ENCODE measurements at places on chromosomes 2 and 18.

GRCh38 chr2:96873651-96874096 lies 3.8 kb upstream of the SEMA4C start:
- no peak for DNase-seq

DNA sequence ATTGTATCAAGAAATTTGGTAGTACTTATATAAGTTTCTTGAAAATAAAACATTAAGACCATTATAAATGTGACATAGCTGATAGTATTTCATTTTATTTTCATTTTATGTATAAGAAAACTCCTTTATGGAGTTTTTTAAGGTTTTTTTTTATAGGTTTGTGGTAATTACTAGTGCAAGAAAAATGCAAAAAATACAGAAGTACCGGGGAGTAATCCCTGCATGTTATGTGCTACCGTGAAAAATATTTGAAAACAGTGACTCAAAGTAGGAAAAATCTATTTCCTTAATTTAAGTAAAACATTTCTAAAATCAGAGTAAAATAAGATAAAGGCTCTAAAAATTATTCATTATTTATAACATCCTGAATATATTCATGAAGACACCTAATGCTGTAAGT lies 21.6 kb downstream of the ZSWIM2 start:
- DNase-seq: no peak

DNA sequence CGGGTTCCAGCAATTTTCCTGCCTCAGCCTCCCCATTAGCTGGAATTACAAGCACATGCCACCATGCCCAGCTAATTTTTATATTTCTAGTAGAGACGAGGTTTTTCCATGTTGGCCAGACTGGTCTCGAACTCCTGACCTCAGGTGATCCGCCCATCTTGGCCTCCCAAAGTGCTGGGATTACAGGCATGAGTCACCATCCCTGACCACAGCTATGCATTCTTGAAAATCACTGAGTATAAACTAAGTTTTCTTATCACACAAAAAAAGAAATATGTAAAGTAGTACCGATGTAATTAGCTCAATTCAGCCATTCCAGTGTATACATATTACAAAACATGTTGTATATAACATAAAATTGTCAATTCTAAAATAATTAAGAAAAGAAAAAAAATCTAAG lies 232.7 kb downstream of the MBD2 start:
- no peak for DNase-seq

DNA sequence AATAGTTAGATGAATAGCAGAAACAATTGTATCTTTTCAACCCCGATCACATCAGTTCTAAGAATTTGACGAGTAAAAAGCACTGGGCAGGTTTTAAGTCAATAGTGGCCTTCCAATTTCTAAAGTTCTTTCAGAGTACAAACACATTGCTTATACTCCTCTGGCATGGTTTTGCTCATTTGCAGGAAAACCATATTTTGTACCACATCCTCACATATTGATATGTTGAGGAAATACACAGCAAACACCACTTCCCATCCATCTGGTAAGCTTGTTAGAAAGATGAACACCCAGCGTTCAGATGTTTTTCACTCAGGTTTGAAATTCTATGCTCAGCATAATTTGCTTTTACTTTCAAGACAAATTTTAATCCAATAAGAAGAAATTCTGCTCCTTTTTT lies 344.6 kb upstream of the ACVR2A start:
- no peak for DNase-seq

GRCh38 chr18:24427484-24427883 lies 1.0 kb downstream of the IMPACT start:
- no peak for DNase-seq

DNA sequence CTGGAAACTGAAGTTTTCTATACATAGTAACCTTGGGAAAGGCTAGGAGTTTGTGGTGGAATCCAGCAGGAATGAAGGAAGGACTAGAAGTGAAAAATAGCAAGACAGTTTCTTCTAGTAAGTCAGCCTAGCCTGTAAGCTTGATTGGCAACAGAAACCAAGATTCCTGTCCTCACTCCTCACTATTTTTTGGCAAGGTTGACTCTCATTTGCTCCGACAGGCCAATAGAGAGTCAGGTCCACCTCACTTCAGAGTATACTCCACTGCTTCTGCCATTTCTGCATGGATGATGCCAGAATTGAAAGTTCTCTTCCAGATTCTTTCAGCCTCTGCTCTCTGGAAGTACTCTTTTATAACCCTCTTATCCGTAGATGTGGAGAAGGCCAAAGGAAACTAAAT lies 352.4 kb downstream of the ZNF516 start:
- DNase-seq: no peak

GRCh38 chr2:225456619-225457260 lies 57.2 kb downstream of the NYAP2 start:
- no peak for DNase-seq

- no peak for DNase-seq
Measured at GRCh38 chr2:71747559-71747958, 294.2 kb downstream of the DYSF start.

DNA sequence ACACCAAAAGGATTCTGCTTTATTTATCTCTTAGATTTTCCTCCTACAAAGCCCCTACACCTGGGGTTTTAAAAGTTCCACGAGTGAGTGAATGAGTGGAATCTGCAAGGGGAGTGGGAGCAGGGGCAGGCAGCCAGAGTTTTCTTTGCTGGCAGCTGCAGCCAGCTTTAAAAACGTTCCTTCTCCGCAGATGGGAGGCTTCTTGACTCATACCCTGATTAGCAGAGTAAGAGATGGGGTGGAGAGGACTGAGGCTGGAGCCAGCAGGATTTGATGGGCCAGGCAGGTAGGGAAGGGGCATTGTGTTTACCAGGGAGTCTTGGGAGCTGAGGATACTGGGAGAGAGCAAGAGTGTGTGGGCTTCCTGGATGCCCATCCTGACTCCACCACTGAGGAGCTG lies 99.6 kb upstream of the TNP1 start:
- DNase-seq: no peak

GRCh38 chr2:137047369-137047768 lies 282.0 kb downstream of the THSD7B start:
- DNase-seq: no peak

DNA sequence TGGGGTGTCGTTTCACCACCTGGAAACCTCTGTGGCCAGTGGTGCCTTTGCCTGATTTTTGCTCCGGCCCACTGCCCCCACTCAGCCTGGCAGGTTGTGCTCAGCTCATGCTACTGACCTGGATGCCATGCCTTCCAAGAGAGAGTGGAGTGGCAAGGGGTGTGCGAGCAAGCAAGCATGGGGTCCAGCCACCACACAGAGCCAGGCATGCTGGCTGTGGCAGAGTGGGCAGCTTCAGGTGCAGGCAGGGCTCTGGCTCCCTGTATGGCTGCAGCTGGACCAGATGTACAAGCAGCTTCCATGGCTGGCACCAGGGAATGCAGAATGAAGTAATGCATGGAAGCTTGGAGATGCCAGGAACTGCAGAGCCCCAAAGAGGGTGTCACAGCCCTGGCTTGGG lies 620.5 kb upstream of the SETBP1 start:
- DNase-seq: no peak

DNA sequence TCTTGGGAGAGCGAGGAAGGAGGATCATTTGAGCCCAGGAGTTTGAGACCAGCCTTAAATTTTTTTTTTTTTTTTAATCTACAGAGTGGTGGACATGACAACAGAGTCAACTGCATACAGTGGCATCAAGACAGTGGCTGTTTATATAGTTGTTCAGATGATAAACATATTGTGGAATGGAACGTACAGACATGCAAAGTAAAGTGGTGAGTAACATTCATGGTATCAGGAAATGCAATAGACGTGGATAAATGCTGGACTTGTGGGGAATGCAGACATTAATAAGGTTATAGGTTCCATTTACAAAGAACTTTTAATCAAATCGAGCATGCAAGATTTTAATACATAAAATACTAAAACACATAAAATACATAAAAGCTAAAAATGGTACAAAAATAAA lies 11.9 kb downstream of the WDR43 start:
- DNase-seq: no peak

DNA sequence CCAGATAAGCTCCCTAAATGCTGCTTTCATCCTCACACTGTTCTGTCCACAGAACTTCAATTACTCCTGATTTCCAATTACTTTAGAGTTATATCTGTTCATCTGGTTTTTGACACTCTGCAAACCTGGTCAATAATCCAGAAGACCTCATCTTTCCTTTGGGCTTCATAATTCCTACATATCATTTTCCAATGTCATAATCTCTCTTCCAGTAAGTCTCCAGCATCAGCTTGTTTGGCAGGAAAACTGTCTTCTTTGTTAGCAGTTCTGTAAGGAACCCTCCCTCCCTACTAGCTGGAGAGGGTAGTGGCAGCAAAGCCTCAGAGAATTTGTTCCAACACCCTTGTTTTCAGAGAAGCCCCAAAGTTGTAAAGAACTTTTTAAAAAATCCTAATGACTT lies 11.9 kb upstream of the SLC14A1 start:
- DNase-seq: no peak

GRCh38 chr18:76967721-76968472 lies 145.5 kb downstream of the ZNF236 start:
- no peak for DNase-seq

DNA sequence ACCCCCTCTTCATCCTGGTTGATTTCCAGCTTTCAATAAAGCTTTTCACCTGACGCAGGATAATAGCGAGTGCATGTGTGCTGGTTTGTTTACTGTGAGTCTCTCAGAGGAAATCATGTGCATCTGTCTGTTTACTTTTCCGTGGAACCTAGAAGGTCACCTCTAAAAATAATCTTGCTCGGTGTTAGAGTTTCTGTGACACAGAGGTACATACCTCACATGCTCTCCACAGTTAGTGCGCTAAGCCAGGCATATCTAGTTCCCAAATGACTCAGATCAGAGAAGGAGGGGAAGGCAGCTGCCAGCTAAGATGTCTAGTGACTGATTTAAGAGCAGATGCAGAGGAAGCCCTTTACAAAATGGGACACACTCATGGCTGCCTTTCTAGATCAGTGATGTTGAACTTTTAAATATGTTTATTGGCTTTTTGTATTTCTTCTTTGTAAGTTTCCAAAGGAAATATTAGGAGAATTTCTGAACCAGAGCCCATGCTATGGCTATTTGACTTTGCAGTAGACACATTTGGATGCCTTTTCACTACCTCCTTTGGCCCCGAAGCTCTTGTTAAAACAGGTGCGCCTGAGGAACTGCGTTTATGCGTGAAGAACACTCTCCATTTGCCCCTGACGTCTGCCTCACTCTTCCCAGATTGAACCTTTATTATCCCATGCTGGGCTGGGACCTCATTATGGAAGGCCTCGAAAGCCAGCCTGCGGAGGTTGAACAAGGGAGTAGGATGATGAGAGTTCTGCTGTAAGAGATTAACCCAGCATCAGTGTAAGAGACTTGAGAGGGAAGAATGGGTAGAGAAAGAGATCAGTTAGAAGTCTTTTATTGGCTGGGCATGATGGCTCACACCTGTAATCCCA lies 145.6 kb downstream of the FAM161A start:
- no peak for DNase-seq

- DNase-seq: no peak
Measured at GRCh38 chr18:69787825-69788547, 159.7 kb downstream of the CD226 start.

DNA sequence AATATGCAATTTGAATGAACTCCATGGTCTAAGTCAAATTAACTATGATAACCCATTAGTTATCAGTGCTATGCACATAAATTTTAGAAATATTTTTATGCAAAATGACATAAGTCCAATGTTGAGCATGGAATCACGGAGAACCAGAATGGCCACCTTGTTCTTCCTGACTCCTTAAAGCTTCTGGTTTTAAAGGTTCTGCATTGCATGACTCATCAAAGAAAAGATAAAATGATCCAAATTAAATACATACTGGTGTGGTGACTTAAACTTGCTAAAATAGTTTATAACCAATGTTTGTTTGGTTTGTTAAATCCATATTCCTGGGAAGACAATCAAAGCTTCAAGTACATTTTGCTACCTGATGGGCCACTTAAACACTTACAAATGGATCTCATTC lies 1146.9 kb upstream of the NRXN1 start:
- DNase-seq: no peak

DNA sequence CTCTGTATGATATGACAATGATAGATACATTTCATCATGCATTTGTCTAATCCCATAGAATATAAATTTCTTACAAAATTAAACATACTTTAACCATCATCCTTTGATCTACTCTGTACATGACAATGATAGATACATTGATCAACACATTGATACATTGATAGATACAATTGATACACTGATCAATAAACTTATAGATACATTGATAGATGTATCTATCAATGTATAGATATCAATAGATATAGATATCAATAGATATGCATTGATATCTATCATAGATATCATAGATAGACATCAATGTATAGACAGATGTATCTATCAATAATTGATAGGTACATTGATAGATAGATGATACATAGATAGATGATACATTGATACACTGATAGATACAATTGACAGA lies 105.4 kb downstream of the DYM start:
- no peak for DNase-seq

- no peak for DNase-seq
Measured at GRCh38 chr2:240836781-240837467, 16.9 kb upstream of the KIF1A start.

- no peak for DNase-seq
Measured at GRCh38 chr2:60094450-60094929, 459.0 kb downstream of the BCL11A start.

DNA sequence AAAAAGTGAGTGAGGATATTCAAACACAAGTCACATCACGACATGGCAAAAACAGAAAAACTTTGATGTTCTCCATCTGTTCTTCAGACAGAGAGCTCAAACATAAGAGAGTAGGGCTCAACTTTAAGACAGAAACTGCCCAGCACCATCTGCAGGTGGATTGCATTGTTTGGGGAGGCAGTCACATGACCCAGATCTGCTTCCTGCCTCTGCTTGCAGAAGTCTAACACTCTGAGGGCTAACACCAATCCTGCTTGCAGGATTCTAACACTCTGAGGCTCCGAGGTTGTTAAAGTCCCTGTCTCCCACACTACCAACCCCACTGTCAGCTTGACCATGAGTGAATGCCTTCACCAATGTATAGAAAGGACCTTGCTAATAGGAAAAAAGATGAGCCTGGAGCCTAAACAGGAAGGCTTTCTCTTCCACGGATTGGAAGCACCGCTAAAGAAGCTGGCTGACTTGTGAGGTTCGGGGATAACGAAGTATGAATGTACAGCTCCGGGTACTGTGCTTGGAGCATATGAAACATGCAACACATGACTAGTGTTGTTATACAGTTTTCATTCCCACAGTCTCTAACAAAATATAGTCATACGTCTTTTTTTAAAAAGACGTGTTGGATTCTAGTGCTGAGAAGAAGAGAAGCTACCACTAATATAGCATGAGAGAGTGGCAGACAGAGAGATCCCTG lies 176.6 kb upstream of the CREB1 start:
- no peak for DNase-seq

- DNase-seq: no peak
Measured at GRCh38 chr2:205283736-205284270, 398.5 kb upstream of the NRP2 start.

Data from activated CD4-positive, CD25-positive, alpha-beta regulatory T cell (primary cell).